Neural crest cell (in vitro differentiated cells): ENCODE measurements at places on chromosomes 2 and 18. TPM values are rescaled to one million over a fixed set of nuclear protein-coding genes. Genes with fewer than 3 reads are reported as not detected.

Gene GPAT2
- total RNA-seq = not detected in 2 replicates

Gene COL5A2
- total RNA-seq = 62.6 and 68.7 TPM in 2 replicates

Gene ZBTB7C
- total RNA-seq = 0.45 and 0.61 TPM in 2 replicates

GRCh38 chr2:26666671-26667070, 25.5 kb upstream of the CIB4 start:
- peaks cover 22% of the 10 kb centered on the region for H3K27me3 ChIP-seq
- no peak for DNase-seq
- no peak overlapping the region for H3K27ac ChIP-seq
- no peak overlapping the region for H3K4me3 ChIP-seq

DNA sequence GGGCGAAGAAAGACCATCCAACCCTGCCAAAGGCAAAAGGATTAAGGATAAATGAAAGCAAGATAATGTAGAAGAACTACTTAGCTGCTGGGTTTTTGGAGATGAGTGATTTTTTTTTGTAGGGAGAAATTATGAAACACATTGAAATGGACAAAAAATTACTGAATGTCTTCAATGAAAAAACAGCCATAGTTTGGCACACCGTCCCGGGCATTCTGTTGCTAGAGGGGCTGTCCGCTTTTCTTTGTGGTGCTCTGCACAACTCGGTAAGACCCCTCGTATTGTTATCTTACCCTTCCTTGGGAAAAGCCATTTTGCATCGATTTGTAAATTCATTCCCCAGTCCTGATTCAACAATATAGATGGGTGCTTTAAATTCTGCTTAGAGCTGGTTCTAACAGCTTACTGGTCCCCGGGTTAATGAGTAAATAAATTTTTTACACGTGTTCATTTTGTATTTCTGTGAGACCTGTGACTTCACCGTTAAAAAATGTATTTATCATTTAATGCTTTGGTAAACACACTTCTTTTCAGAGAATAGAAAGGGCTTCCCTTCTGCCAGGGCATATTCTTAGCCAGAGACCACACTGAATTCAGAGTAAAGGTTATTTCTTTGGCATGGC, 912 bp upstream of the LAPTM4A start:
- peaks cover 13% of the 10 kb centered on the region for H3K27me3 ChIP-seq
- no peak overlapping the region for H3K27ac ChIP-seq
- H3K4me1 ChIP-seq = peaks cover 27% of the 10 kb centered on the region
- no peaks in the 10 kb centered on the region for H3K36me3 ChIP-seq
- no peak for DNase-seq

DNA sequence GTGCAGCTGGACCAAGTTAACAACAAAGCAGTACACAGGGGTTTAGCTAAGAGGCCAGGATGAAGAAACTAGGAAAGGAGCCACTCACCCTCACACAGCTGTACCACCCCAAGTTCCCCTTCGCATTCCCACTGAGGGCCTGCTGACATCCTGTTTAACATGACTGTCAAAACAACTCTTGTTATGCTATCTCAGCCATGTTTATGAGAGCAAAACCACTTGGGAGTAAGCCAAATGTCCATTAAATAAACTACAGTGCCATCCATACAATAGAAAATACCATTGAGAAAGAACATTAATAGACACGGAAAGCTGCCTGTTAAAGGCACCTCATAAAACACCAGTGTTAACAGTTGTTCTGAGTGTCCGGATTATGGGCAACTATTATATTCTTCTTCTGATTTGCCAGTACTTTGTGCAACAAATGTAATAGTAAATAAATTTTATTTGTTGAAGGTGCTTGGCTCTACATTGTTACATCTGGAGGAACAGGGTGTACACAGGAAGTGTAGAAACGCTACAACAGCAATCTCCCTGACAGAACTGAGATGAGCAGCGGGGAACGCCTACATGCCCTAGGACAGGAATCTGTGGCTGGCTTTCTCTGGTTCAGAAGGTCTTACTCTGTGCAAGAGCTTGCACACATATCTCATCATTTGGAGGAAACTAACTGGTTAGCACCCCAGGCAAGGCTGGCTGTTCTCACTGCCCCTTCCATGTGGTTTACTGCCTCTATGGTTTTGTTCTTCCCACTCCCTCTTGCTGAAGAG, 85.6 kb downstream of the EHD3 start:
- H3K36me3 ChIP-seq = no peaks in the 10 kb centered on the region
- H3K4me3 ChIP-seq = no peak overlapping the region
- H3K4me1 ChIP-seq = peaks cover 3% of the 10 kb centered on the region
- no peak overlapping the region for H3K27ac ChIP-seq
- H3K27me3 ChIP-seq = no peaks in the 10 kb centered on the region

- peaks cover 4% of the 10 kb centered on the region for H3K36me3 ChIP-seq
- H3K27ac ChIP-seq = no peak overlapping the region
- H3K27me3 ChIP-seq = no peaks in the 10 kb centered on the region
- no peak overlapping the region for H3K4me3 ChIP-seq
- H3K4me1 ChIP-seq = peaks cover 4% of the 10 kb centered on the region
Measured at GRCh38 chr18:41320100-41320499, 634.9 kb upstream of the PIK3C3 start.

DNA sequence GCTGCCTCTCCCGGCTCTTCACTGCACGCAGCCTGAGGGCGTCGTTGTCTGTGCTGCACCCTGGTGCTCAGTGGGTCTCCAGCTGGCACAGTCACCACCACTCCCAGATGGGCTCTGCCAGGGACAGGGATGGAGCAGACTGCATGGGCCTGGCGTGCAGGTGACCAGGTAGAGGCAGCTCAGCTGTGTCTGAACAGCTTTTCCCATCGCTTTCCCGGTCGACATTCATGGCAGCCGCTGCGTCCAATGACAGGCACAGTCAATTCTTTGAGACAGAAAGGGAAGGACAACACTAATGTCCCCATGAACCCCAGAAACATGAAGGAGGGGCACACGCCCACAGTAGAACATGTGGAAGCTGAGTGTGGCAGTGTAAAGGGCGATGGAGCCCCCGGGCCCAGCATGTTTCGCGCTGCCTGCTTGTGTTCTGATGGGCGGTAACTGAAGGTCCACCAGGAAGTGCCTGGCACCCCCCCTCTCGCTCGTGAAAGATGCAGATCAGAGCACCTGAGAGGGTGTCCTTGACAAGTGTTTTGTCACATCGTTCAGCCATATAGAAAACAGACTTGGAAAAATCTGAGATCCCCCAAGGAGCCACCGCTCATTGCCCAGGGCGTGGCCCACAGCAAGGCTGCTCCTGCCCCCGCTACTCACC, 122.4 kb downstream of the NFATC1 start:
- peaks cover 5% of the 10 kb centered on the region for H3K27me3 ChIP-seq
- peaks cover 3% of the 10 kb centered on the region for H3K4me1 ChIP-seq
- no peak overlapping the region for H3K27ac ChIP-seq
- no peak overlapping the region for H3K4me3 ChIP-seq
- H3K36me3 ChIP-seq = no peaks in the 10 kb centered on the region

- peaks cover 2% of the 10 kb centered on the region for H3K27me3 ChIP-seq
- H3K36me3 ChIP-seq = no peaks in the 10 kb centered on the region
- H3K27ac ChIP-seq = no peak overlapping the region
- H3K4me3 ChIP-seq = no peak overlapping the region
- no peak for DNase-seq
- no peaks in the 10 kb centered on the region for H3K4me1 ChIP-seq
Measured at GRCh38 chr2:79850912-79851311, 338.1 kb downstream of the CTNNA2 start.

DNA sequence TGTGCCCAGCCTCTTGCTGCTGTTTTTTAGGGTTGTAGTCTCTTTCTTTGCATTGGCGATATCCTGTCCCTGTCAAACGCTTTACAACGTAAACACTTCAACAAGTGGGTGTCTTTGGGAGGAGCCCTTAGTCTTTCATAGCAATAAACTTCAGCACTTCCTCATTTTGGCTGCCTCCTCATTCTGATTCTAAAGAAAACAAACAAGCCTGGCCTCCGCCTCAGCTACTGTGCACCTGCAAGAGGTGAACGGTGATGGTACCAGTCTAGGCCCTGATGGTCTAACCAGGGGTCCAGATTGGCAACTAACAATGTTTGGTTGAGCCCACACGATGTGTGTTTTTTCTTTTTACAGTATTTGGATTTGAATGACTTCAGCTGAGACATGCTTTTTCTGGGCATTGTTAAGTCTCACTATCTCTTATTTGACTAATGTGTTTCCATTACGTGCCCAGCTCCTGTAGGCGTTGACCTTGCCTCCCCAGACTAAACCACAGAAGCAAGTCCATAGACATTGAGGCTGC, 53.2 kb upstream of the CUL3 start:
- H3K27me3 ChIP-seq = no peaks in the 10 kb centered on the region
- no peak overlapping the region for H3K4me3 ChIP-seq
- H3K27ac ChIP-seq = no peak overlapping the region
- no peaks in the 10 kb centered on the region for H3K4me1 ChIP-seq
- no peak for DNase-seq

DNA sequence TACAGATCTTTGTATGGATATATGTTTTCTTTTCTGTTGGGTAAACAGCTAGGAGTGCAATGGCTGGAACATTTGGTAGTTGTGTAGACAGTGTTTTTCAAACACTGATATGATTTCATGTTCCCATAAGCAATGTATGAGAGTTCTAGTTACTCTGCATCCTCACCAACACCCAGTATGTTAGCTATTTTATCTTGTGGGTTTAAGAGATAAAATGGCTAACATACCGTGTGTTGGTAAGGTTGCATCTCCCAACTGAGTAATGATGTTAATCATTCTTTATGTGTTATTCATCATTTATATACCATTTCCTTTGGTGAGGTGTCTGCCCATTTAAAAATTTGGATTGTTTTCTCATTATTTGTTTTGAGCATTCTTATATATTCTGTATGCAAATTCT, 65.7 kb downstream of the LYPD6B start:
- no peak overlapping the region for H3K27ac ChIP-seq
- peaks cover 10% of the 10 kb centered on the region for H3K4me1 ChIP-seq
- DNase-seq = no peak
- no peaks in the 10 kb centered on the region for H3K27me3 ChIP-seq
- no peak overlapping the region for H3K4me3 ChIP-seq

GRCh38 chr2:81481242-81481993, 1176.9 kb upstream of the LRRTM1 start:
- no peaks in the 10 kb centered on the region for H3K4me1 ChIP-seq
- H3K27me3 ChIP-seq = no peaks in the 10 kb centered on the region
- H3K36me3 ChIP-seq = no peaks in the 10 kb centered on the region
- no peak overlapping the region for H3K27ac ChIP-seq

DNA sequence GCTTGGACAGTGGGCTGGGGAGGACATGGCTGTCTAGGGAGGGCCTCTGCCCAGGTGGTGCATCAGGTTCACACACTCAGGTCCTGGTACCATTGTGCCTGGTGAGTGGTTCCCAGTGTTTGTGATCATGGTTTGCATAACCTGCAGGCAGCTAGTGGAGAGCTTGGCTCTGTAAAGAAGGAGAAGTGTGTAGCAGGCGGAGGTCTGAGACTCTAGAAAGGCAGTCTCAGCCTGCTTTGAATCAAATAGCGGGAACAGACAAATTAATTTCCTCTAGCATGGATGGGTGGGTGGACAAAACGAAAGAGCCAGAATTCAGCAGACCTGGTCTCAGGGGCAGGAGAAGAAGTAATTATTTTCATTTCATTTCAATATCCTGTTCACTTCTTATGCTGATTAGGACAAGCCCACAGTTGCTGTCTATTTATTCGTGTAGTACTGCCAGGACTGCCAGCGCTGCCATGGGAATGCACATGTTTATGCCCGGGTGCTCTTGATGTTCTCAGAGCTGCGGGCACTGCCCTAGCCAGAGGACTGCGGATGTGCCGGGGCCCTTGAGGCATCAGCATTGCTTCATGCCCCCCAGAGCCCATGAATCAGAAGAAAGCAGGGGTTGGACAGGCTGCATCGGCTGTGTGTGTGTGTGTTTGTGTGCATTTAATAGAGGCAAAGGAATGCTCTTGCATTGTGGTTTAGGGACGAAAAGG, 45.4 kb upstream of the DLX2 start:
- peaks cover 5% of the 10 kb centered on the region for H3K4me1 ChIP-seq
- H3K36me3 ChIP-seq = no peaks in the 10 kb centered on the region
- H3K27ac ChIP-seq = no peak overlapping the region

DNA sequence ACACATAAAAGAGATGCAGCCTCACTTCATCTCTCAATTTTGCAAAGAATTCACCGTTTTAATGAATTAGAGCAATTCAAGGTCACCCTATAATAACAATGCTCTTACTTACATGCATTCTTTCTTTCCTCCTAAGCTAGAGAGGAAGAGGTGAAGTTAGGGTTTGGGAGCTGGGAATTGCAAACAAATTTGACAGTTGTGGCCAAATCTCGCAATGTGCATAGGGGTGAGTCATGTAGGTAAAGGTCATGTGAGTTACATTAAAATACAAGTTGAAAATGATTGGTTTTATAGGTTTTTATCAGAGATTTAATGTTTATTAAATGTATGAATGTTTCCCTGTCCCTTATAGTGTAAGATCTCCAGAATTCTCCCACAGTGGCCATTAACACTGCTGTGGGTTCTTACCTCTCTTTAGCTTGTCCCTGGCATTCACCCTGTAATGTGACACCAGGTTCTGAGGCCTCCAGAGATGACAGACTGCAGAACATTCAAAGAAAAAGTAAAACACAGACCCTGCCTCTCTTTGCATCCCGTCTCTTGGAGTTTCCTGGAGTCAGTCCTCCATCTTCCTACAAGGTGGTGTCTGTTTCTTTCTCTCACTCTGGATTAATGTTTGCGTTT, 53.7 kb upstream of the LGALSL start:
- H3K4me1 ChIP-seq = peaks cover 65% of the 10 kb centered on the region
- H3K27ac ChIP-seq = peak overlapping the region; percentile 93
- H3K27me3 ChIP-seq = no peaks in the 10 kb centered on the region
- H3K36me3 ChIP-seq = no peaks in the 10 kb centered on the region
- no peak for DNase-seq
- no peak overlapping the region for H3K4me3 ChIP-seq

DNA sequence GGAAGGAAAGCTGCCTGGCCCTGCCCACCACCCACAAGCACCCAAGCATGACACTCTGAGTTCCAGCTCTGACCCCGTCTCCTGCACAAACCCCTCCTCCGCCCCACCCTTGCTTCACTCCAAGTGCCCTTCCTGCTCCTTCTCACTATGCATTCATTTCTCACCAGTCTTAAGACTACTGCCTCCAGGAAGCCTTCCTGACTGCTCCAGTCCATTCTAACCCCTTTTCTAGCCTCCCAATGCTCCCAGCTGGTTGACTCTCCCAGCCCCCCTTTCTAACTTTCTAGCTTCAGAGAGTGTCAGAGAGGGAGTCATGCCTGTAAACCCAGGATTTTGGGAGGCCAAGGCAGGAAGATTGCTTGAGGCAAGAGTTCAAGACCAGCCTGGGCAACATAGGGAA, 8.2 kb upstream of the NAGK start:
- H3K27me3 ChIP-seq = peaks cover 53% of the 10 kb centered on the region
- no peaks in the 10 kb centered on the region for H3K36me3 ChIP-seq
- no peak overlapping the region for H3K27ac ChIP-seq
- H3K4me1 ChIP-seq = no peaks in the 10 kb centered on the region

DNA sequence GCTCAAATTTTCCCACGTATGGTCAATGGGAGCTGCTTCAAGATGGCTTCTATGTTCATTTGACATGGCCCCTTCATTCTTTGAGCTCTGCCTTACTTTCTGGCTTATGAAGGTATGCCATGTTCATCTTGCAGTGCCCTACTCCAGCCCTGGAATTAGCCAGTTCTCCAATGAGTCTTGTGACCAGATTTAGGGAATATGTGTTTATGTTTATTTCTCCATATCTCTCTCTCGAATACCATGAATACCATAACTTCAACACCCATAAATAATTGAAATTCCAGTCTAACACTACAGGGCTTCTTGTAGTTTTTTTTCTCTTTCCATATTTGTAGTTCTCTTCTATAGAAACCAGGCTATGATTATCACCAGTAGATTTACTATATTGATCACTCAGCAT, 39.7 kb downstream of the EPB41L5 start:
- H3K4me1 ChIP-seq = no peaks in the 10 kb centered on the region
- no peak overlapping the region for H3K27ac ChIP-seq
- H3K27me3 ChIP-seq = no peaks in the 10 kb centered on the region
- H3K36me3 ChIP-seq = peaks cover 75% of the 10 kb centered on the region
- no peak for DNase-seq
- no peak overlapping the region for H3K4me3 ChIP-seq
